ENCODE measurements at places on chromosomes 16 and 17.

DNA sequence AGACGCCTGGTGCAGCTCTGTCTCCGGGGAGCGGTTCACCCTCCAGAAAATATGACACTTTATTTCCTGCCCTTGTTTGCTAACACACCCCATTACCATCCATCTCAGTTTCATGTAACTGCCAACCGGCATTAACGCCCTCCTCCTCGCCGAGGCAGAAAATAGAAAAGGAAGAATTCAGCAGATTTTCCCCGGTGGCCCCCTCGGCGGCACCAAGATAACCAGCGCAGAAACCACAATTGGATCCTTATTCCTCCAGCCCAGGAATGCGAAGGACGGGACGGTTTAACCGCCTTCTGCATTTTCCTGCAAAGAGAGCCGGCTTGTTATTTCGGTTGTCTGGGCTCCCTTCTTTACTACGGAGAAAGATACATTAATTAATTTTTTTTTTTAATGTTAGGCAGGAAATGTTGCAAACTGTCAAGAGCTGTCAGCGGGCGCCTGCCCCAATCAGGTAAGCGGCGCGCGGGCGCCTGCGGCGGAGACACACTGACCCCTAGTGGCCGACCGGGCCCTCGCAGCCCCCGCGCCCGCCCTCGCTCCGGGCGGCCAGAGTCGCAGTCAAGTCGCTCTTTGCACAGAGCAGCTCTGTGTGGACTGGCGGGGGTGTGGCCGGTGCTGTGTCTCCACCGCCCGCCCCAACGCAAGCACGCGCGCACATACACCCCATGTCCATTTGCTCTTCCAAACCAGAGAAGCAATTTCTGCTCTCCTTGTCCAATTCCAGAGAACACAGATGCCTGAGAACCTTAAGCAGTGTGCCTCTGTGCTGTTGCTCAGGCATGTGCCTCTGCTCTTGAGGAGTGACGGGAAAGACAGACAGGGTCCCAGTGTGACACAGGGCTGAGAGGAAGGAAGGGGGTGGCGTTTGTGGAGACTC, 53.6 kb downstream of the C17orf67 start:
- ATAC-seq, result peak; percentile 97

GRCh38 chr17:57114085-57114673, 29.1 kb downstream of the AKAP1 start:
- ATAC-seq, result peak; percentile 41

DNA sequence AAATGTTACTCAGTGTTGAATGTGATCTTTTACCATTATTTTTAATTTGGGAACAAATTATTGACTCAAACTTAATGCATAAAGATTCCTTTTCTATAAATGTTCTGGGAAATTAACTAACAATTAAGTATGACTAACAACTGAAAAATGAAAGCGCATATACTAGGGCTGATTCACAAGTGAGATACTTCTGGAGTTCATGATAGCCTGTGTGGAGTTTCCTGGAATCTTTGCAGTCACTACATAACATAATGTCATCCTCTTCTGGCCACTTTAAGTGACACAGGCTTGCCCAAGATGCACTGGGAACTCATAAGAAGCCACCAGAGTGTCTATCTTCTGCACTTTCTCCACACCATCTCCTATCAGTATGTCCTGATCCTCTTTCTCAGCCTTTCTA, 450.3 kb upstream of the CDH11 start:
- ATAC-seq, result no peak

- no peak for ATAC-seq
Measured at GRCh38 chr16:85415196-85416090, 197.7 kb upstream of the GSE1 start.

- ATAC-seq, result no peak
Measured at GRCh38 chr17:34099859-34100515, 155.1 kb upstream of the CCL2 start.

DNA sequence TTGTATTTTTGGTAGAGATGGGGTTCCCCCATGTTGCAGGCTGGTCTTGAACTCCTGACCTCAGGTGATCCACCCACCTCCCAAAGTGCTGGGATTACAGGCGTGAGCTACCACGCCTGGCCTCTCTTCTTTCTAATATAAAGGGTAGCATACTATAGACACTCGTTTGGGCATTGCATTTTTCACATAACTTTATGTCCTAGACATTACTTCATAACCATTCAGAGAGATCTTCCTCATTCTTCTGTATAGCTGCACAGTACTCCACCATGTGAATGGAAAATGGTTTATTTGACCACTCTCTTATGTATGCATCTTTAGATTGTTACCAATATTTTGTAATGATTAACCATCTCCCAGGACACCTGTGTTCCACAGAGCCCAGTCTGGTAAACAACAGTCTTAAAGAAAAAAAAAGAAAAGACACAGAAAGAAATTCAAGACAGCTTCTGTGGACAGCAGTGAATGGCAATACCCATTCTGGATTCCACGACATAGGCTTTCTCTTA, 42.1 kb downstream of the TK2 start:
- no peak for ATAC-seq

DNA sequence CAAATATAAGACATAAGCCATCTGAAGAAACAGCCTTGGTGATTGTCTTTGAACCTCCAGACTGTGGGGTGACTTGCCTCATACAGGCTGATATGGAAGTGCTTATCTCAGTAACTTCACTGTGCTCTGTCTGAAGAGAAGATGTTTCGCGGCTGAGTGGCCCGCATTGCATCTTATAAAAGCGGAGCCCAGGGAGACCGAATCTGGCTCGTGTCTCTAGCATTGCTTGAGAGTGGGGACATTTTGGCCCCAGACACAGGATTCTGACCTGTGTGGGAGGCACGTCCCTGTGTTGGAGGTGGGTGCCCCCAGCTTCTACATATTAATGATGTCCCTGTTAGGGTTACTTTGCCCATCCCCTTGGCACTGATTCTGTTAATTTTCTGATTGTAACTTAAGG, 66.4 kb downstream of the METRNL start:
- no peak for ATAC-seq

DNA sequence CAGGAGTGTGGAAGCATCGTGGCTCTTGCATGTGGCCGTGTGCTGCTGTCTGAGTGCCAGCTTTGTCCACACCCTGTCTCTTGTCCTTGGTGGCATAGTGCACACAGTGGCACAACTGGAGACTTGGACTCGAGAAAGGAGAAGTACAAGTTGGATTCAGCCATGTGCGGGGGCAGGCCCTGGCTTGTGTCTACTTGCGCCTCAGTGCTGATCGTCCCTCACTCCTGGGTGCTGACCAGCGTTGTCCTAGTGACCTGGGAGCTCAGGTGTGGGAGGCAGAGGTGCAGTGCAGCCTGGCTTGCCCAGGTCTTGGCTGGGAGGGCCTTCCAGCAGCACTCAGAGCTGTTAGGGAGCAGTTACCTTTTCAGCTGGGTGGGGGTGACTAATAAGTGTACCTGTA, 20.6 kb downstream of the MPRIP start:
- ATAC-seq, result no peak

GRCh38 chr17:15502369-15503112, 35.1 kb upstream of the CDRT4 start:
- peak; percentile 76 for ATAC-seq

DNA sequence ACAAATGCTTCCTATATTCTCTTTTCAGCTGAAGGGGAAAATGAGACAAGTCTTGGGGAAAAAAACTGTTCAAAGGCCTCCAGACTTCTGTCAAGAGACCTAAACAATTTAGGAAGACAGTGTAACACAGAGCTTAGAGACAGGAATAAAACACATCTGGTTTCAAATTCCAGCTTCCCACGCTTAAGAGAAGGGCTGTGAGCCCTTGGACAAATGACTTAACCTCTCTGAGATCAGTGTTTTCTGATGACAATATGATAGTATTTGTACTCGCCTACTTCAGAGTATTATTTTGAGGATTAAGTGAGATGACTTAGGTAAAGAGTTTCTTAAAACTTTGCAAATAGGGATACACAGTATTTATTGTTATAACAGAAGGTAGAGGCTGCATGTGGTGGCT, 29.5 kb downstream of the SMURF2 start:
- no peak for ATAC-seq

DNA sequence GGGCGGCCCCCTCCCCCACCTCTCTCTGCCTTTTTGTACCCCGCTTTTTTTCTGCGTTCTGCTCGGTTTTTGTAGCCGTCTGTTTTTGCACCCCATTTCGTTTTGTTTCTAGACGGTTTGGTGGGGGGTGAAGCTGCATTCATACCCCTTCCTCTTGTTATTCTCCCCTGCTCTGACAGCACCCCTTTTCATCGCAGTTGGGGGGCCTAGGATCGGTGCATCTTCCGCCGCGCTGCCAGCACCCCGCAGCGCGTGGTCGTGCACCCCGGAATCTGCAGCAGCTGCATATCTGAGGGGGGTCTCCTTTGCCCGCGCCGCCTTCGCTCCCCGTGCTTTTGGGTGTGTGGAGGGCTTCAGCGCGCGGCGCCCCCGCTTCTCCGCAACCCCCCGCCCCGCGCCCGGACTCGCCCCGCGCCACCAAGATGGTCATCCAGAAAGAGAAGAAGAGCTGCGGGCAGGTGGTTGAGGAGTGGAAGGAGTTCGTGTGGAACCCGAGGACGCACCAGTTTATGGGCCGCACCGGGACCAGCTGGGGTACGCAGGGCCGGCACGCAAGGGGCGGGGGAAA, 455 bp downstream of the ATP1B2 start:
- no peak for ATAC-seq

GRCh38 chr16:87736008-87736382, 29.8 kb downstream of the KLHDC4 start:
- ATAC-seq, result no peak

GRCh38 chr16:85749771-85750145, 1.1 kb downstream of the C16orf74 start:
- ATAC-seq, result no peak

- no peak for ATAC-seq
Measured at GRCh38 chr17:45052052-45052772, 780 bp upstream of the DCAKD start.

GRCh38 chr17:13074026-13074425, 56.2 kb upstream of the ELAC2 start:
- no peak for ATAC-seq

- ATAC-seq, result no peak
Measured at GRCh38 chr17:38420518-38420917, 7.7 kb upstream of the ARHGAP23 start.
